ENCODE measurements at places on chromosomes 2 and 18.

DNA sequence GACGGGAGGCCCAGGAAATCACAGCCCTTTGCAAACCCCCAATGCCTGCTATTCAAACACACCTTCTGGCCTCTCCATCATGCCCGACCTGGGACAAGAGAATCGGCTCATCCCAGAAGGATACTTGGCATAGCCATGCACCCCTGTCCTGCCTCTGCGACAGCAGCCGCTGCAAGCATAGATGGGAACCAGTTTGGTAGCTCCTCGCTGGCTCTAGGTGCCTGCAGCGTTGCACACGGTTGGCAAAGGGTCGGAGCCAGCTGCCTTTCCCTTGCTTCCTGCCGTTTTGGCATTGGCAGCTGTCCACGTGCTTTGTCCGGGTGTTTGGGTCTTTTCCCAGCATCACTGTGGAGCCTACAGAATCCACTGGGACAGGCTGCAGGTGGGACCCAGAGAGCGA lies 76.9 kb downstream of the TWIST2 start:
- no peak for DNase-seq

DNA sequence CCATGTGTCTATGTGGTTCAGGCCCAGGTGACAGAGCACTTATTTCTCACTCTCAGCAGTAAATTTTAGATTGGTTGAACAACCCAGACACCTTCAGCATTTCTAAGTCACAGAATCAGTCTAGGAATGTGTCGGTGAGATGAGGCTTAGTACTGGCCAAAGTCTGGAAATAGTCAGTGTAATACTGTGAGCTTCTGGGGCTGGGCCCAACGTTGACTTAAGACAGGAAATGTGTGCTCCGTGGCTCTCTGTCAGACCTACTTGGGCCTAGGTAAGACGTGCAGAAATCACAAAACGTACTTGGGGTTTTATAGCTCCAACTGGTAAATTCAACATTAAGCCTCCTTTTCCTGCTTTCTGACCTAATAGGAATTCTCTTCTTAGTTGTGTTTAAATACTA lies 160.3 kb upstream of the COL3A1 start:
- no peak for DNase-seq

GRCh38 chr18:48034651-48035555 lies 104.4 kb upstream of the SMAD2 start:
- no peak for DNase-seq

DNA sequence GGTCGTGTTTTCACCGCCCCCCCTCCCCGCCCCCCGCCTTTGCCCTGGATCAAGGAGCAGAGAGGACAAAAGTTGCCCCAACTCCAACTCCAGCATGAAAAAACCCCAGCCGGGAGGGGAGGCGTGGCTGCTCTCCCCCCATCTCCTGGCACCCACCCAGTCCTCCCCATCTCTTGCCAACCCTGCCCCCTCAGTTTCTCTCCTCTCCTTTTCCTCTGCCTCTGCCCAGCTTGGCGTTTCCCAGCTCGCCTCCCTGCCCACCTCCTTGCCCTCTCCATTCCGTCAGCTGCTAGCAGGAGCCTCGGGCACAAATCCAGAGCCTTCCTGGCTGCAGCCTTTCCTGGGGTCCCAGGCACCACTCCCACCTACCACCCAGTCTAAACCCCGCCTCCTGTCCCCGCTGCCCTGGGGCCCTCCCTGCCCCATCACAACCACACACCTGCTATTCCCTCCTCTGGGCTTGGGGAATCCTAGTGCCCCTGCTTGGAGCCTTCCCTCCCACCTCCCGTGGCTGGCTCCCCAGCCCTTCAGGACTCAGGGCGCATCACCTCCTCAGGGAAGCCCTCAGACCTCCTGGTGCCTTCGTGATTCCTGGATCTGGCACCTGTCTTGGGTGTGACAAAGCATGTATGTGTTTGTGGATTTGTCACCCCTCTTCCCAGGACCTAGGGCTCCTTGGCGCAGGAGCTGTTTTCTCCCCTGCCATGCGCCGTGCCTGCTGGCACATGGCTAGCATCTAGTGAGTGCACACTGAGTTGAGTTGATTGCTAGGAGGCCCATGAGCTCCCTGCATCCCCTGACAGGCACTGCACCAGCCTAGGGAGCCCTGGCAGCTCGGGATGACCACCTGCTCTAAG lies 209.1 kb downstream of the TFCP2L1 start:
- peak; percentile 69 for DNase-seq

- no peak for DNase-seq
These were observed 625.6 kb upstream of the CDH2 start for GRCh38 chr18:28802546-28802945.

- no peak for DNase-seq
These were observed 12.5 kb upstream of the ATIC start for GRCh38 chr2:215299337-215299859.

Measured in substantia nigra (tissue), 51 donors.